ENCODE measurements at places on chromosomes 4 and X. TPM values are rescaled to one million over a fixed set of nuclear protein-coding genes. Genes with fewer than 3 reads are reported as not detected.

FHDC1 gene
- total RNA-seq, result 1.4 TPM

ZDHHC15 gene
- not detected for total RNA-seq

SMPX gene
- 2.9 TPM for total RNA-seq

ZXDA gene
- total RNA-seq, result 1.8 TPM

- no peak for DNase-seq
Measured at GRCh38 chr4:7171191-7171900, 21.0 kb upstream of the SORCS2 start.

DNA sequence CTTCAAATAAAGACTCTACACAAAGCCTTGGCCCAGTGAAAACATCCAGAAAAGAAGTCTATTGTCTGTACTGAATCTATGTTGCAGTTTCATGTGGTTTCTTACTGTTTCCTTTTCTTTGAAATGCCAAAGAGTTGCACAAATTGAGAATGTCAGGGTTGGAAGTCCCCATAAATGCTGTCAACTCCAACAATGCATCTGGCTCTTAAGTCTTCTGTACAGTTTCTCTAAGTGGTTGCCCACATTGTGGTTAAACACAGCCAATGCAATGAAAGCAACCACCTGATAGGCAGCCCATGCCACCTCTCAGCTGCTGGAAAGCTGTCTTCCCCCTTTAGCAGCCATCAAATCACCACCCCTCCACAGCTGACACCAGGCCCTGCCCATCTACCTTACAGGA lies 67.2 kb upstream of the C1GALT1C1 start:
- DNase-seq, result no peak

- DNase-seq, result no peak
Measured at GRCh38 chr4:154230091-154230490, 261.5 kb downstream of the DCHS2 start.

DNA sequence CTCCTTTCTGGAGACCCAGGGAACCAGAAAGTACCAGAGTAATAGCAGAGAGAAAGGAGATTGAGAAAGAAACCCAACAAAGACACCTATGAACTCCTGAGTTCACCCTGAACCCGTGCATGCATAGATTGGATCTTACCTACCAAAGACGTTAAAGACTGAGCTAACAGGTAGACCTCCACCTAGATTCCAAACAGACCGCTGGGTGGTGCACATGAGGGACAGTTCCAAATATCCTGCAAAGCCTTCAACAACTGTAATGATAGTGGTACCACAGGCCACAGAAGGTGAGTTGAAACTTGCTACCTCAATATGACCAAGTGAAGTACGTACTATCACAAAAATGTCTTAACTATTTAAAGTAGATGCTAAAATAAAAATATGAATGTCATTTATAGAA lies 34.0 kb upstream of the NR0B1 start:
- peak; percentile 15 for DNase-seq

DNA sequence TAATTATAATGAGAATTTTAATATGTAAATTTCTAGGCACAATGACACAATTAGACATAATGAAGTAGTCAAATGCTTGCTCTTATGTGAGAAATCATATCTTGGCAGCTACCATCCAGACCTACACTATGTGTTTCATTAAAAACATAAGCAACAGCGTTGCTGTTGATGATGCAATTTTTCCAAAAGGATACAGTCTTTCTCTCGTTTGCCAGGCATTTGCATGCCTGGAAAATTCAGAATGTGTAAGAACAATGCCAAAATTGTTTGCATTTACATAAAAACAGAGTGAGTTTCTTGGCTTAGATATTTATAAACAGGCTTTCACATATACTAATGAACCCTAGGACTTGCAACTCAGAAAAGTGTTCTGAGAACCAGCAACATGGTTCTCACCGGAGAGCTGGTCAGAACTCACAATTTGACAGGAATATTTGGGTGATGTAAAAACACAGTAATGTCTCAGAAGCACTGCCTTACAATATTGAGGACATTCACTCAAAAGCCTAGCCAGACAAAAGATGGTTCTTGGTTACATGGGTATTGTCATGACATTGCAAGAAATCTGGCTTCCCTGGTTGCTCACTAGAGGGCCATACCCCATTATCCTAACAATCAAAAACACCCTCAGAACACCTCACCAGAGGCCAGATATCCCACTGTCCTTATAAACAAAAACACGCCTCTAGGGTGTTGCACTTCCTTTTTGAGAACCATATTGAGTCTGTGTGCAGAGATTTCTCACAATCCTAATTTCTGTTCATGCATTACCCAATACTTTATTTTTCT lies 1029.0 kb upstream of the AGA start:
- DNase-seq, result no peak

DNA sequence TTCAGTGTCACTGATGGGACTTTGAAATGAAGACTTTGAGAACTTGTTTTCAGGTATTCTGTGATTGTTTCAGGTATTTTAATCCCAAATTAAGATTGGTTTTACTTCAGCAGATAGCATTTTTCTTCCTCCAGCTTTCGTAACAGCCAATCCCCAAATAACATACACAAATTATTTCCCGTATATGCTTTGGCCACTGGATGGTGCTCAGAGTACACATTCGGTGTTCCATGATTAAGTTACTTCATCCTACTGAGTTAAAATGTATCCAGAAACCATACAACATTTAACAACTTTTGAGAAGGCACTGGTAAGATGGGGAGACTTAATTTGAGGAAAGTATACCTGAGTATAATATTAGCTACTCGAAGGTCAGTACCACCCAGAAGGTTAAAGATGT lies 233.4 kb upstream of the FAM47A start:
- peak; percentile 16 for DNase-seq

DNA sequence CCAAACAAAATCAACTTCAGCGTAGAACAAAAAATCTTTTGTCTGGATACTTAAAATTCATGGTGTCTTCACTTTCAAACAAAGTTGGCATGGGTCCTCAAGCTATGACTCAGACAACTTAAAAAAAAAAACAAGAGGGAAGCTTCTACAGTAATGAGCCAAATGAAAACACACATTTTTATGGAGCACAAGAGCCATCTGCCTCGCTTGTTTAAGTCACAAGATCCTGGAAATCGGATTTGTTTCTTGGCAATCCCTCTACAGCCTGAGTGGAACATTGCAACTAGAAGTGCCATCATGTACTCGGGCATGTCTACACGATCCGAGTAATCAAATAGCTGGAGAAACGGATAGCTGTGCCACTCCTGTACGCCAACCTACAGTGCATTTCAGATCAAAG lies 22.6 kb downstream of the LAMP2 start:
- no peak for DNase-seq

GRCh38 chr4:160414496-160414895 lies 1311.6 kb downstream of the RAPGEF2 start:
- no peak for DNase-seq

DNA sequence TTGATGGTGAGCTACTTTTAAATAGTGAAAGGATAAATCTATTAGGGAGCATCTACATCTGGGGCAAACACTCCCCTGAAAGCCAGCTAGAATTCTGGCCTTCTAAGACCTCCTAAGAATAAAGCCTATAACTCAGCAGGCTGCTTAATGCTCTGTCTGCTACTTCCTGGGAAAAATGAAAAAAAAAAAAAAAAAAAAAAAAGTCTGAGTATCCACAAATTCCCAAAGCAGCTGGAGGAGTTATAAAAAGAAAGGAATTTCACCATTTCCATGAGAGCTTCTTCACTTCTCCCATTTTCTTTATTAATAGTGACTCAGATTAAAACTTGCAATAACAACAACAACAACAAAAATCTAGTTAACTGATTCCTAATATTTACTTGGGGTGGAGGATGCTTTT lies 511.2 kb downstream of the INPP4B start:
- DNase-seq, result no peak

DNA sequence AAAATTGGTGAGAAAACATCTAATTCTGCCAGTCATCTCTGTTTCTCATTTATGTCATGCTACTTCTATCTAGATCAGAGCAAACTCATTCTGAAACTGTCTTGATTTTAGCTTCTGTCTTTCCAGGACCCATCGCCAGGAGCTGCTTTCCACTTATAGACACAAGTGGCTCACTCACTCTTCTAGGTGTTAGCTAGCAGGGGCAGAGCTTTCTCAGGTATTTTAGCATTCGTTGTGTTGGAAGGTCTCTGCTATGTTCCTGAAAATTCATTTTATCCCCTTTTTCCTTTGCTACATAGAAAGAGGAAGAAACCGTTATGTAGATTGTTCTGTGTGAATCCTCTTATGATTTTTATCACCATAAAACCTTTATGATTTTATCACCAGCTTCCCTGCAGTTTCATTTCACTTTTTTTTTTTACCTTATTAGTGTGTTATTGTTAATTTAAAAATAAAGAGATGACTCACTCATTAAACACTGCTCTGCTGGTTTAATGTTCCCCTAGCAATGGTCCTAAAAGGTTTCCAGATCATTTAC lies 246.6 kb upstream of the AADAT start:
- DNase-seq, result no peak

DNA sequence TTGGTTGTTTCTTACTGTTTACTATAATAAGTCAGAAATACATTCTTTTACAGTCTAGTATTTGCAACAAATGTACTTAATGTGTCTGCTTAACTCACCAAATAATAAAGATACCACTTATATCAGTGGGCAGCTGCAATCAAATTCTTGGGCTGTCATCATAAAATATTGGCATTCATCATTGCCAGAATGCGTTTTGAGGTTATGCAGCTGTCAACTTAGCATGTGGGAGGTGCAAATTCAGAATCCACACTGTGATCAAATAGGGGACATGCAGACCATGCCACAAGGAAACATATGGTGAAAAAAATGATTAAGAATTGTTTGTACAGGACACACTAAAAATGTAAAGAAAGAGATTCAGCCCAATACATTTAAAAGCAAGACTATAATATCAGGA lies 86.5 kb downstream of the HCCS start:
- DNase-seq, result no peak

DNA sequence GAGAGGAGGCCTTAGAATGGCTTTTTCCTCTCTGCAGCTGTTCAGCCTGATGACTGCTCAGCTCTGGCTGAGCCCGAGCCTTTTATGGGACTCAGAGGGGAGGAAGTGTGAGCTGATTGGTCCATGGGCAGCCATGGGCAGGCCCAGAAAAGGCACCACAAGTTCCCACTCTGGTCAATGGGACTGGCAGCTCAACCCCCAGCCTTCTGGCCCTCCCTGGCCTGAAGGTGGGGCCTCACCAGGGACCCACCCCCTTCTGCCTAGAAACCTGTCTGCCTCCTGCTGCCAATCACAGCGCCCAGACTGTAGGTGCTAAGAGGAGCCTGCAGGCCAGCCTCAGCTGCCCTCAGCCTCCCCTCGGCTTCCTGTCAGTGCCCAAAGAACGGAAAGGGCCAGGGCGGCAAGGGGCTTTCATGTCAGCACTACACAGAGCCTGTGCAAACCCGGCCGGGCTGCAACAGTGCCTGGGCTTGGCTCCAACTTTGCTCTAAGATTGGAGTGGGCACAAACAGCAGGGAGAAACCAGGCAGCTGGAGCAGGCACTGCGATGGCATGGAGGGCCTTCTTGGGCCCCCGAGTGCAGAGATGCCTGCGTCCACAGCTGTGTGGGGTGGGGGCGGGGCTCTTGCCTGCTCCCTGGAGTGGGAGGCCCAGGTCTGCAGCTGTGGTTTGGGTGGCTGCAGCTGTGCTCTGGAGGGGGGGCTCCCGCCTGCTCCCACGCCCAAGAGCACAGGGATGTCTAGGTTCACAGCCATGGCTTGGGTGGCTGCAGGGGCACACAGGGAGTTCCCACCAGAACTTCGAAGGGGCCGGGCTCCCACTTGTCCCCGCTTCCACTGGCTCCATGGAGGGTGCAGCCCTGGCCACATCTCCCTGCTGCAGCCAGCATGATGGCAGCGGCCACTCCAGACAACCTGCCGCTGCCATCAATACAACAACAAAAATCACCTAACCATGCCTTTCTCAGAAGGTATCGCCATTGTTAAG lies 92.6 kb downstream of the NXF2 start:
- DNase-seq, result no peak

GRCh38 chr4:51855751-51856150 lies 12.8 kb downstream of the DCUN1D4 start:
- no peak for DNase-seq

DNA sequence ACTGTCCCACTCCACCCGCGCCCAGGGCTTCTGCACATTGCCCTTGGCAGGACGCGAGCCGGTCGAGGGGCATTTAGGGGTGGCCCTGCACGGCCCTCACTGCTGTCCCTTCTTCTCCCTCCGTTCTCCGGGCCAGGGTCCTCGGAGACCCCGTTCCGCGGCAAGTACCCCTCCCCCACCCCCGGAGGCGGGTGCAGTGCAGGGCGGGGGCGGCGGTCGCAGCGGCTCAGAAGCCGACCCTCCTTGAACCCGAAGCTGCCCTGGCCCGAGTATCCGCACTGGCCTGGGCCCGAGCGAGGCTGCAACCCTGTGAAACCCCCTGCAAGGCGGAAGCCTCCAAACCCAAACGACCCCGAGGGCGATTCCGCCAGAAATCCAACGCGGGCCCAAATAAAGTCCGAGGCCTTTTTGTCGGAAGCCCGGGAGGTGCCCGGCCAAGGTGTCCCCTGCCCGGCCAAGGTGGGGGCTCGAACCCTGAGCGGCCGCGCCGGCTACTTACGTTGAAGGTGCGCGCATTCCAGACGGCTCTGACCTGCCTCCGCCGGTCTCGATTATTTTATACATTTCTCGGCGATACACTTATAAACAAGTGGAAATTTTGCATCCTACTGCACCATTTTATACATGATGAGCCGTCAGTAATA lies 53.1 kb upstream of the TMEM33 start:
- DNase-seq, result no peak

DNA sequence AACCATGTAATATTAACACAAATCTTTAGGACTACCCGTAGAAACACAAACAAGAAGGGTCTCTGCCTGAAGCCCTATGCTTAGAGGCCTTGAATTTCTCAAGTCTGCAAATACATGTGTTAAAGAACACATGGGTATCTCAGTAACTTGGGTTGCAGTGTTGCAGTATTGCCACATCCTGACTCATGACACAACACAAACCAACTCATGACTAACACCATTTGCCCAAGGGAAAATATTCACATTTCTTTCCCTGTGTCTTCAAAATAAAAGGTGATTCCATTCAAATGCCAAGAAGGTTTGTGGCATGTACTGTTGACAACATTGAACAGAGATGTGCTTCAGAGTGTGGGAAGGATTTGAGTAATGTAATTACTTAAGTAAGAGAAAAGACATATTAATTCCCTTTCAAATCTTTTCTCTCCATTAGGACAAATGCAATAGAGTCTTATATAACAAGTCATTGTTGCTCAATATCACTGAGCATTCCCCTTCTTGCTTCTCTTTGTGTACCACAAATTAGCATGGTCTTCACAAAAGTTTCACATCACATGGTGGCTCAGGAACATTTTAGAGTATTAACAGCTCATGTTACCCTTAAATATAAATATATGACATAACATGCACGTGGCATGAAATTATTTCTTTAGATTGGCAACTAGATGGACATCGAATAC lies 487.1 kb downstream of the STPG2 start:
- no peak for DNase-seq

GRCh38 chr4:149690726-149691125 lies 124.9 kb downstream of the IQCM start:
- DNase-seq, result no peak

- no peak for DNase-seq
Measured at GRCh38 chrX:110409925-110410324, 51.3 kb downstream of the RTL9 start.

- DNase-seq, result no peak
Measured at GRCh38 chrX:106404512-106404911, 207.3 kb upstream of the RADX start.

All from Caco-2 (cell line).